ENCODE measurements at places on chromosomes 11 and 22.
A peak's percentile ranks its signal among the peaks of the same experiment; 100 is the strongest.

DNA sequence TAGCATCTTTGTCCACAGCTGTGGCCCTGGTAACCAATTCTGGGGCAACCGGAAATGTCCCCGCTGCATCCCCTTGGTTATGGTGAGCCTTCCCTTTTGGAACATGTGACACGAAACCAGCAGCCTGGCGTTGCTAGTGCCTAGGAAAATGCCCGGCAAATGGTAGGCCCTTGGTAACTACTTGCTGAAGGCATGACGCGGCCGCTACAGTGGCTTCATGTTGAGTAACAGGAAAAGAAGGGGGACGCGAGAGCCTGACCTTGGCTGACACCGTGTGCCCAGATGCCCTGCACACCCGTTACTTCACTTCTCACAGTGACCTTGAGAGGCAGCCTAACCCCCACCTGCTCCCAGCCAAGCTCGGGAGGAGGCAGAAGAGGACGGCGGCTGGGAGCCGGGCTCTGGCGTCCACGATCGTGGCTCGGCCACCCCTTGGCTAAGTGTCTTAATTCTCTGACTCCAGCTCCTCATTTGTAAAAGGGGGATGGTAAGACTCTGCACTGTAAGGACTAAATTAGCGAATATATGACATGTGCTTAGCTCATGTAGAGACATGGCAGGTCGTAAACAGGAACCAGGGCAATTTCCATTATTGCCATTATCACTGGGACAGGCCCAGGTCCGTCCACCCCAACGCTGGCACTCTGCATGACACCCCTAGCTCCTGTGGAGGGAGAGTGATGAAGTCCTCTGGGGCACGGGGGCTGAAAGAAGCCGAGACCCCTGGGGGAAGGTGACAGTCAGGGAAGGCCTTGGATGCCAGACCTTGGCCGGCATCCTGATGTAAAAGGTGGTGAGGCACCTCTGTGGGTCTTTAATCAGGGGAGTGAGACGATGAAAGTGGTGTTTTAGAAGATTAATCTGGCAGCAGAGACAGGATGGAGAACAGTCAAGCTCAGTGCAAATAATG lies 18.9 kb downstream of the IFT27 start:
- no peak for DNase-seq

DNA sequence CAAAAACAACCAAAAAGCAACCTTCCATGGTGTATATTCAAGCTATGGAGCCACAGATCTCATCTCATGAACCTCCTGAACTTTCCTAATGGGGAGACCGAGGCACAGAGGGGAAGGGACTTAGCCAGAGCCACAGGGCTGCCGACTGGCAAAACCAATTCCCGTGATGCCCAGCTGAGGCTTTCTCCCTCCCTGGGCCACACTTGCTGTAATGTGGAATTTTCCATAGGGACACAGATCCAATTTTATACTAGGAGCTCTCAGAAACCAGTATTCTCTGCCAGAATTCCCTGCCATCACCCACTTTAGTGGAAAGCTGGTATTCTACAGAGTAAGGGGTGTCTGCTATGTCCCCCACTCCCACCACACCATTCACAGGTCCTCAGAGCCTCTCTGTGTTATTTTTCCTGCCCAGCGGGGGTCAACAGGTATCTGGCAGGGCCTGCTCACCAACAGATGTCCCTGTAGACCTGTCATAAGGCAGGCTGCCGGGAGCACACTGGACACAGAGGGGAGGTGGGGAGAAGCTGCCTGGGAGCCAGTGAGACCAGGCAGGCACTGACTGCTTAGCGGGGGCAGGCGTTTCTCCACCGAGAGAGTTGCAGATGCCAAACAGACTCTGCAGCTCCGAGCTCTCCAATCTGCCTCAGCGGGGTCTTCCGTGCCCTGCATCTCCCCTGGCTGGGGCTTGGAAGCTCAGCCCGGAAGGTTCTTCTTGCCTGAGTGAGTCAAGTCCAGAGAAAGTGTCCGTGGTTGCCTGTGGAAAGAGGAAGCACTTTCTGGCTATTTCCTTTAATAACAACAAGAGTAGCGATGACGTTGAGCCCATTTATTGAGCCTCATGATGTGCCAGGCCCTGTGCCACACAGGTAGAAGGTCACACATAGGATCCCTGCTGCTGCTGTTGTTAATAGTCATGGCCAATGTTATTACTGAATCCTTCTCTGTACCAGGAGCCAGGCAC lies 26.3 kb downstream of the RPS6KA4 start:
- no peak for DNase-seq

GRCh38 chr11:72817966-72818365 lies 3.8 kb downstream of the ATG16L2 start:
- no peak for DNase-seq

DNA sequence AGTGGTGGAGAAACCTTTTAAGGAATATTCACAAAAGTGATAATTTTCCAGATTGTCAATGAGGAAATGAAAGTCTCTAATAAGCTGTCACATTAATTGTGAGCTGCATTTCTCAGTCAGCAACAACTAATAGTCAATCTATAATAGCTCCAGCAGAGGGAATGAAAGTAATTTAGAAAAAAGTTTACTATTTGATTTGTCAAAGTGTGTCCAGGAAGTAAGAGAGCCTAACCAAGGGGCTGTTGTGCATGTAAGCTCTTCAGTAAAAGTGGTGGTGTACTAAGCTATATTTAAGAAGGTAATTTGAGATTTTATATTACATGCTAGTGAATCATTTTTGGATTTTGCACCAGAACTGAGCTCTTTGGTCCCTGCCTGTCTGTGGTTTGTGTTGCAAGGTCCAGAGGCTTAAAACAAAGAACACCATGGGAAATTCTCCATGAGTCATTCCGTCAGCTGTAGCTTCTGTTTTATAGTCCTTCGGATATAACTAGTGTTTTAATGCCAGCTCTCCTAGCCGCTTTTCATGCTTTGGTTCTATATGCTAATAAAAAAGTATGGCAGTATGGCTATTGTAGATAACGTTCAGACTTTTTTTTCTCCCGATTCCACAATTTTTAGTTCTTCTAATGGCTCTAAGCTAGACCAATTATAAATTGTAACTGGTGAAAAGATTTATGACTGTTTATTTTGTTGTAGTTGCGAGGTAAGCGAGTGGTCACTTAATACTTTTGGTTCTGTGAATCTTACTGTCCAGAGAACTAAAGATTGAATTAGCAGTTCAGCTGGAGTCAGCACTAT lies 64.6 kb downstream of the ARHGEF12 start:
- peak; percentile 96 for DNase-seq

DNA sequence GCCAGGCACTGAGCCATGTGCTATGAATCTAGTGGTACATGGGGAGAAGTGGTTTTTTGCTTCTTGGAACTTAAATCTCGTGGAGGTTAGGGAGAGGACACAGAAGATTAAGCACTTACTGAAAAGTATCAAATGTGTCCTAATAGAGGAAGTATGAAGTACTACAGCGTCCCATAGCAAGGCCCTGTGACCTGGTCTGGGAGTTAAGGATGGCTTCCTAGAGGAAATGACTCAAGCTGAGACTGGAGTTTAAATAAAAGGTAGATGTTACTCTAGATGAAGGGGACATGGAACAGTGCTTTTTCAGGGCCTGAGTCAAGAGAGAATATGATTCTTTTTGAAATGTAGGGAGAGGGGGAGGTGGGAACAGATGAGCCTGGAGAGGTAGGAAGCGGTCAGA lies 202.9 kb downstream of the GRIK4 start:
- DNase-seq: no peak

GRCh38 chr11:66227700-66228099 lies 40.7 kb upstream of the RAB1B start:
- DNase-seq: no peak

GRCh38 chr11:116852261-116853031 lies 15.0 kb upstream of the APOA1 start:
- DNase-seq: peak; percentile 55

DNA sequence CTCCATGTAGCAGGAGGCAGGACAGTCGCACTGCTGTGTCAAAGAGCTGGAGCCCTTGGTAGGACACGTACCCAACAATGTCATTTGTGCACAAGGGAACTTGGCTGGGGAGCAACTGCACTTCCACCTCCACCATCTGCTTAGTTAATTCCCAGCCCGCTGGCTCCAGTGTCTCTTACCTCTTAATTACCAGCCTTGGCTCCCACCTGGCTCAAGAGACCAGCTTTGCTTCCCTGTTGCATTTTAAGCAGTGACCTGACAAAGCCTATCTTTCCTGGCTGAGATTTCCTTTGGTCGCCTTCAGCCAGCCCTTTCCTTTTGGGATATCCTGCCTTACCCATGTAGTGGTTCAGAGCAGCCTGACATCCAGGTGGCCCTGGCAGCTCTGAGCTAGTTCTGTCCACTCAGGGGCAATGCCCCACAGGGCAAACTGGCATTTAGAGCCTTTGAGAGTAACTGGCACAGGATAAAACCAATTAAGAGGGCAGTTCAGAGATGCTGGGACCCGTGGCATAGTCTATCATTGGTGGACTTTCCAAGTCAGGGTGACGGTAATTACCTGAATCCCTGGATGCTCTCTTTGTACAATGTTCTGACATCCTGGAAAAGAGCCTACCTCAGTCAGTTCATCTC lies 212.6 kb upstream of the SORL1-AS1 start:
- DNase-seq: no peak

DNA sequence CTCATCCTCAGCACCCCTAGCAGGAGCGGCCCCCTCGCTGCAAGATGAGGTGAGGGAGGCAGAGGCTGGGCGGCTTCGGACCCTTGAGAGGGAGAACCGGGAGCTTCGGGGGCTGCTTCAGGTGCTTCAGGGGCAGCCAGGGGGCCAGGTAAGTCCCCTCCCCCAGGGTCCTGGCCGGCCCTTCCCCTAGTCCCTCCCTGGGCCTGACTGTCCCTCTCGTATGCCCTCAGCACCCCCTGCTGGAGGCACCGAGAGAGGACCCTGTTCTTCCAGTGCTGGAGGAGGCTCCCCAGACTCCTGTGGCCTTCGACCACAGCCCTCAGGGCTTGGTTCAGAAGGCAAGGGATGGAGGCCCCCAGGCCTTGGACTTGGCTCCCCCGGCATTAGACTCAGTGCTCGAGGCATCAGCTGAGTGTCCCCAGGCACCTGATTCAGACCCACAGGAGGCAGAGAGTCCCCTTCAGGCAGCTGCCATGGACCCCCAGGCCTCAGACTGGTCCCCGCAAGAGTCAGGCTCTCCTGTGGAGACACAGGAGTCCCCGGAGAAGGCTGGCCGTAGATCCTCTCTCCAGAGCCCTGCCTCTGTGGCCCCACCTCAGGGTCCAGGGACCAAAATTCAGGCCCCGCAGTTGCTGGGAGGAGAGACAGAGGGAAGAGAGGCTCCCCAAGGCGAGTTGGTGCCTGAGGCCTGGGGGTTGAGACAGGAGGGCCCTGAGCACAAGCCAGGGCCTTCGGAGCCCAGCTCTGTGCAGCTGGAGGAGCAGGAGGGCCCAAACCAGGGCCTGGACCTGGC lies 4.0 kb downstream of the CCDC88B start:
- DNase-seq: no peak

GRCh38 chr11:75925785-75926164 lies 110.8 kb downstream of the UVRAG start:
- DNase-seq: no peak

Data from BJ (cell line).